ENCODE measurements at places on chromosomes 6 and 20. TPM values are rescaled to one million over a fixed set of nuclear protein-coding genes. Genes with fewer than 3 reads are reported as not detected.
A peak's percentile ranks its signal among the peaks of the same experiment; 100 is the strongest.

DNA sequence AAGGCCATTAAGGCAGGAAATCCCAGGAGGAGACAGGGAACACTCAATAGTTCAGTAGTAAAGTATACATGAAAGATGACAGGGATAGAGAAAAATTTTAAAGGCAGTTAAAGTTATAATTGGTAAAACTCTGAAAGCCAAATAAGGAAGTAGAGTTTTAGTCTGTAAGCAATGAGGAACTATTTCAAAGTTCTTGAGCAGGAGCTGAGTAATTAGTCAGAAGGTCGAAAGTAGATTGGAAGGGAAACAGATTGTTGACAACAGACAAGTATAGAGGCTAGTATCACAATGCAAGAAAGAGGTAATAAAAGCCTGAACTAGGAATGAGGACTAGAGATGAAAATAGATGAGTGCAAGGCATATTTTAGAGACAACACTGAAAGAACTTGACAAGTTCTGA lies 150.3 kb downstream of the CDK19 start:
- H3K27me3 ChIP-seq = no peaks in the 10 kb centered on the region
- peaks cover 17% of the 10 kb centered on the region for H3K4me1 ChIP-seq
- peak overlapping the region; percentile 66 for H3K27ac ChIP-seq
- H3K4me3 ChIP-seq = no peak overlapping the region
- DNase-seq = peak; percentile 58
- H3K36me3 ChIP-seq = peaks cover 2% of the 10 kb centered on the region

GRCh38 chr6:111614833-111615582 lies 9.3 kb upstream of the TRAF3IP2 start:
- no peaks in the 10 kb centered on the region for H3K27me3 ChIP-seq
- H3K27ac ChIP-seq = no peak overlapping the region
- no peaks in the 10 kb centered on the region for H3K36me3 ChIP-seq
- no peak for DNase-seq
- H3K4me3 ChIP-seq = no peak overlapping the region

DNA sequence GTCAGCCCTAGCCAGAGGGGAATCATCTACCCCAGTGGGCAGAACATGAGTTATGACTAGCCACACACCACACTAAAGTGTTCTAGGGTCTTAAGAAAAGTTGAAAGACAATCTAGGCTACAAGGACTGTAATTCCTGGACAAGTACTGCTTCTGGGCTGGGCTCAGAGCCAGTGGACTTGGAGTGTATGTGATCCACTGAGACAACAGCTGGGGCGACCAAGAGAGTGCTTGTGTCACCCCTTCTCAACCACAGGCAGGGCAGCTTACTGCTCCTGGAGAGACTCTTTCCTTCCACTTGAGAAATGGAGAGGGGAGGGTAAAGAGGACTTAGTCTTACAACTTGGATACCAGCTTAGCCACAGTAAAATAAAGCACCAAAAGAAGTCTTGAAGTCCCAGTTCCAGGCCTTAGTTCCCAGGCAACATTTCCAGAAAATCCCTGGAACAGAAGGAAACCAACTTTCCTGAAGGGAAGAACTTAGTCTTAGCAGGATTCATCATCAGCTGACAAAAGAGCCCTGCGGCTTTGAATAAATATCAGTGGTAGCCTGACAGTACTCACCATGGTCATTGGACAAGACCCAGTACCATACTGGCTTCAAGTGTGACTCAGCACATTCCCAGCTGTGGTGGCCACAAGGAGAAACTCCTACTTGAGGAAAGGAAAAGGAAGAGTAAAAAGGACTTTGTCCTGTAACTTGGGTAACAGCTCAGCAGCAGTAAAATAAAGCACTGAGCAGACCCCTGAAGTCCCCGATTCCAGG lies 355.1 kb upstream of the ADGRB3 start:
- DNase-seq = no peak
- H3K36me3 ChIP-seq = no peaks in the 10 kb centered on the region
- no peaks in the 10 kb centered on the region for H3K27me3 ChIP-seq

- no peaks in the 10 kb centered on the region for H3K27me3 ChIP-seq
- no peaks in the 10 kb centered on the region for H3K36me3 ChIP-seq
- peak overlapping the region; percentile 98 for H3K27ac ChIP-seq
Measured at GRCh38 chr6:26383624-26384417, 913 bp downstream of the BTN2A2 start.

DNA sequence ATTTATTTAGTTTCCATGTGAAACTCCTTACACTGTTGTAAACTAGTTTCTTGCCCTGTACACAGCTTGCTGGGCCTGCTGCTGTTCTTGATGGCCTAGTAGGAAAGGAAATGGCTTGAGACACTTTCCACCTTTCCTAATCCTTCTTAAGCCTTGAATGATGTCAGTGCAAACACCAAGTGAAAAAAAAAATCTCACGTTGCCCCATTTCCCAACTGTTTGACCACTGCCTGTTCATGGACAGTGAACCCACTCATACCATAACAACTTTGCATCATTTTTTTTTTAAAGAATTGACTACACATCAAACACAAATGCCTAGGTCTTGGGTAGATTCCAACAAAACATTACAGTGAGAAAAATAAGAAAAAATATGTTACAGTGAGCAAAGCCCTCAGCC lies 653.6 kb upstream of the FLRT3 start:
- H3K27me3 ChIP-seq = no peaks in the 10 kb centered on the region
- no peak overlapping the region for H3K4me3 ChIP-seq
- no peaks in the 10 kb centered on the region for H3K4me1 ChIP-seq

GRCh38 chr6:20402342-20403069 lies 827 bp downstream of the E2F3 start:
- peak; percentile 71 for DNase-seq
- peaks cover 17% of the 10 kb centered on the region for H3K4me1 ChIP-seq
- H3K27me3 ChIP-seq = no peaks in the 10 kb centered on the region
- no peak overlapping the region for H3K4me3 ChIP-seq

DNA sequence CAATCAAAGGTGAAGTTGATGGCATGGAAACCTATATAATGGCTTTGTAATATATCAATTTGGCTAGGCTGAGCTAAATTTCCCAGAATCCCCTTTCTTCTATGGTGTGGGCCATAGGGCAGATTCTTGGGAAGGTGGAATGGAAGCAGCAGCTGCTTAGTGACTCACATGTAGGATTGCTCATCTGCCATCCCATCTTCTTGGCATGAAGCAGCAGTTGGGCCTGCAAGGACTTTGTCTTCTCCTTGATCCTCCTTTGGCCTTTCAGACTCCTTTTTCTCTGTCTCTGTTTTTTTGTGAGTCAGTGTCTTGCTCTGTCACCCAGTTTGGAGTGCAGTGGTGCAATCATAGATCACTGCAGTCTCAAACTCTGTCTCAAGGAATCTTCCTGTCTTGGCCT lies 52.6 kb upstream of the CEP162 start:
- no peak for DNase-seq
- no peaks in the 10 kb centered on the region for H3K27me3 ChIP-seq
- no peaks in the 10 kb centered on the region for H3K4me1 ChIP-seq
- H3K27ac ChIP-seq = no peak overlapping the region

GRCh38 chr6:40075056-40075590 lies 140.9 kb upstream of the MOCS1 start:
- no peaks in the 10 kb centered on the region for H3K36me3 ChIP-seq
- no peak overlapping the region for H3K4me3 ChIP-seq
- H3K27me3 ChIP-seq = peaks cover 2% of the 10 kb centered on the region

DNA sequence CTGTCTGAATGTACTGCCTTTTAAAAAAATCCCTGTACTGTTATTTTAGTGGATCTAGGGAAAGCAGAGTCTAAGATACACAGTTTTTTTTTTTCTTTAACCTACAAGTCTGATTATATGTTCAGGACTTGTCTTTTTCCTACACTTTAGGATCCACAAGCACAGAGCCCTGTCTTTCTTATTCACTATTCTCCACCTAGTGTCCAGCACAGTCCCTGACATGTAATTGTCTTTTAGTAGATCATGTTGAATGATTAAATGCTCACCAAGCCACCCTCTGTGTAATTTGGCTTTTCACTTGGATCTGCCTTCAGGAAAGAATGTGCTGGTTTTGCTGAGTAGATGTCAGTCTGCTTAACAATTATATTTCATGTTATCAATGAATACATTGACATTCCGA lies 35.8 kb upstream of the YWHAB start:
- no peaks in the 10 kb centered on the region for H3K4me1 ChIP-seq
- DNase-seq = no peak
- H3K27me3 ChIP-seq = peaks cover 8% of the 10 kb centered on the region
- no peaks in the 10 kb centered on the region for H3K36me3 ChIP-seq
- no peak overlapping the region for H3K27ac ChIP-seq

GRCh38 chr20:10731190-10731965 lies 57.6 kb upstream of the JAG1 start:
- no peaks in the 10 kb centered on the region for H3K36me3 ChIP-seq
- H3K27me3 ChIP-seq = no peaks in the 10 kb centered on the region
- DNase-seq = no peak
- no peaks in the 10 kb centered on the region for H3K4me1 ChIP-seq

GGTLC1 gene
- total RNA-seq = not detected

MCCD1 gene
- total RNA-seq = not detected

IL17F gene
- total RNA-seq = not detected

GTSF1L gene
- 0.84 TPM for total RNA-seq

JARID2 gene
- total RNA-seq = 58.1 TPM
